GF-D8 (cell line): ENCODE measurements at places on chromosomes 7 and 10.

- DNase-seq: no peak
These were observed 23.6 kb upstream of the ING3 start for GRCh38 chr7:120926943-120927346.

DNA sequence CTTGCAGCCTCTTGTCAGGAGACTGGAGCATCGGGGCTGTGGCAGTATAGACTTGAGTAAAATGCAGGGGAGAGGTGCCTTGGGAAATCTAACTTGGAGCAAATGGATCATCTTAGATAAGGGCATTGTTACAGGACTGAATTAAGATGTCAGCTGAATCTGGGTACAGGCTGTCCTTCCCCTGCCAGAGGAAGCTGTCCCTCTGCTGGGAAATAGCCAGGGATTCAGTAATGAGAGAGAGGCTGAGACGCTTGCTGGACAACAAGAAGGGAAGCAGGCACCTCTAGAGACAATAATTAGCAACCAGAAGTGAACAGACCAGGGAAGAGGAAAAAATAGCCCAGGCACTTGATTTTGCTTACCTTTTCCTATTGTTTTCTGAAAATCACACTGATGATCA lies 20.7 kb upstream of the RAPGEF5 start:
- DNase-seq: no peak

- DNase-seq: no peak
These were observed 67.9 kb upstream of the SMNDC1 start for GRCh38 chr10:110372656-110373055.

DNA sequence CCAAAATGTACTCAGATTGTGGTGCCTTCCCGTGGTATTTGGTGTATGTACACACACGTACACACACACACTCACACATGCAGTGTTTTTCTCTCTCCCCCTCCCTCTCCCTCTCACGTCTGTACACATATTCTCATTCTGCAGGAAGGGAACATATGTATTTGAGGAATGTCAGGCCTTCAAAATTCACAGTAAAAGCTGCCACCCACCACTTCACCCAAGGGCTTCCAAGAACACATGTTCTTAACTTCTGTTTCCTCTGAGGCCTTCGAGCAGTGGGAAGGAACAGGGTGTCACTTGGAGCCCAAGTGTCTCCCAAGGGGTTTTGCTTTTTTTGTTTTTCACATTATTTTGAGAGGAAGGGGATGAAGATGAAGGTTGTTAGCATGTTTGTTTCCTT lies 198.9 kb downstream of the TCF7L2 start:
- DNase-seq: no peak

DNA sequence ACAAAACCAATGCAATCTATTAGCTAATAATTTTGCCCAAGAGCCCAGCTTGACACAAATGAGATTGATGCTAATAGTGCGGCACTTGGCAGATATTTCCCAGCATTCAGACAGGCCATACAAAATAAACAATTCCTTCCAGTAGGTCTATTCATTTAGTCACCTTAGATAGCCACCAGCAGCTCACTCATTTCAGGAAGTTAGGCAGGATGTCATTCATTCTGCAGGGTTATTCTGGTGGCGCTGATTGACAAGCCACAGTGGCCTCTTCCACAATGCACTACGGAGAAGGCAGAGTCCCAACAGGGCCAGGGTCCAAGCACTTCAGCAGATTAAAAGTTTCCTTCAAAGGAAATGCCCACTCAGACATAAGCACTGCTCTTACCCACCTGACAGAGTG lies 55.8 kb downstream of the PIK3AP1 start:
- DNase-seq: peak; percentile 15

GRCh38 chr7:50554431-50555322 lies 10.5 kb downstream of the DDC start:
- no peak for DNase-seq

GRCh38 chr7:40643664-40644063 lies 508.9 kb downstream of the SUGCT start:
- no peak for DNase-seq

DNA sequence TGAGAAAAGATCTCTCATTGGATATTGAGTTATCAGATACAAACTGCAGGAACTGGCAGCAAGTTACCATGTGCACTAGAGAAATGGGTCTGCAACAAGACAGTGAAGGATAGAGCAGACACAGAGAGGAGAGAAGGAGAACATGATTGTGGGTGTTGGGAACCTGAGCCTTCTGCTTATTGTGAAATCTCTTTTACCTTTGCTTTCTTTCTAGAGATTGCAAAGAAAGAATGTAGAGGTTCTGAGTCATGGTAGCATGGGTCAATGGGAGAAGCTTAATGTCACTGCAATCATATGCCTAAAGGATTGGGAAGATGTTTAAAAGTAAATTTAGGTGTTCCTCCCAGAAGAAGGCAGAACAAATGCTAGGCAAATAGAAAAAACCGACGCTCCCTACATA lies 821.4 kb downstream of the CCSER2 start:
- DNase-seq: no peak

DNA sequence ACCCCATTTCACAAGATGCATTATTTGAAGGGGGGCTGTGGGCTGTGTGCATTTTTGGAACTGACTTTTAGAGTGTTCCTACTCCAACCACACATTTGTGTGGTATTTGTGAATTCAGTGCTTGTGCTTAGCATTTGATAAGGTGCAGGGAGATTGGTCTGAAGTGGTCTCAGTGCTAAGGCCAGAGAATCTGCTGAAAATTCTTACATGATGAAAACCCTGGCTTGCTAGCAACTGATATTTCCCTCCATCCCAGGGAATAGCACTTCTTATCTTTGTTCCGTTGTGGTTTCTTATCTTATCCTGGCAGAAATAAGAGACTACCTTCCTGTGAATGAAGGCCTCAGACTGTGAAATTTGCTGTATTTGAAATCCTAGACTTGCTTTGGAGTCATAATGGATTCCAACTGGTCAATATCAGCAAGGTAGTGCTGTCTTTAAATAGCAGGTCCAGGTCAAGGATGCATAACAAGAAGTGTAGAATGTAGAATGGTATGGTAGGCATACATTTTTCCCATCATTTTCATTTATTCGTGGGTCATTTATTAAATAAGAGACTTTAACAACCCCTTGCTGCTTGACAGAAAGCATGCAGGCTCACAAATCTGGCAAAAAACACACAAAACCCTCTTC lies 986.9 kb downstream of the REEP3 start:
- peak; percentile 55 for DNase-seq

DNA sequence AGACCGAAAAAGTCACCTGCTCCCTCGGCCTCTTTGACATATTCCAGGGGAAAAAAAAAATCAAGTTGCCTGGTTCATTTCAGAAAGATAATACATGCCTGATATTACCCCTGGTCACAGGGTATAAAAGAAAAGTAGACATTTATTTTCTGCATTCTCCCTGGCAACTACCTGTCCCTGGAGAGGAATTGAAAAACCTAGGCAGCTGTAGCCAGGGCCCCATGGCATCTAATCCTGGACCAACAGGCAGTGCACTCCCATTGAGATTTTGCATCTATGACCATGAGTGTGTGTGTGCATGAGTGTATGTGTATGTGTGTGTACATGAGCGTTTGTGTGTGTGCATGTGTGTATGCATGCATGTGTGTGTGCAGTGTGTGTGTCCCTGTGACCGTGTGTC lies 338.2 kb upstream of the PFKP start:
- DNase-seq: no peak

DNA sequence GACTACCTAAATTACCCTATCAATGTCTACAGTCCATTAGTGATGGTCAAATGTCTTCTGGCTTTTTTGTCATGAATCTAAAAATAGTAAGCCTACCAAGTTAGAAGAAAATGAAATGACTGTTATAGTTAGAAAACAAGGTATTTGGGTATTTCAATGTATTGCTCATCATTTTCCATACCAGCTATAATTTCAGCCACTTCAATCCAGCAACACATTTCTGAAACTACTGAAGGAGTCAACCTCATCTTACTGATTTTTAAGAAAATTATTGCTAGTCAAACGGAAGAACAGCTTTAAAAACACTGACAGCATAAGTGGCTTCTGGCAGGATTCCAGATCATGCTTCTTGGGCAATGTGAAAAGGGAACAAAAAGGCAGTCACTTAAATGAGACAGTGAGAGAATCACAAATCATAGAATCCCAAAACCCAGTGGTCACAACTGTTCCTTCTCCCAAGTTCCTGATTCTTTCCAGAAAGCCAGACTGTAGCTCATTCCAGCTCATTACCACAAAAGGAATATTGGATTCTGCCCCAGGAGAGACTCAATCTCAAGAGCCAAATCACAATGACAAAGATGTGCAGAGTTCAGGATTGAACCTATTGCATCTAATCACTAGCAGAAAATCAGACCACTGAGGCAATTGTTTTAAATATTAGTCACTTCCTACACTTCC lies 61.2 kb upstream of the LRRN3 start:
- no peak for DNase-seq

GRCh38 chr7:108197371-108198091 lies 67.4 kb upstream of the LAMB4 start:
- DNase-seq: no peak

DNA sequence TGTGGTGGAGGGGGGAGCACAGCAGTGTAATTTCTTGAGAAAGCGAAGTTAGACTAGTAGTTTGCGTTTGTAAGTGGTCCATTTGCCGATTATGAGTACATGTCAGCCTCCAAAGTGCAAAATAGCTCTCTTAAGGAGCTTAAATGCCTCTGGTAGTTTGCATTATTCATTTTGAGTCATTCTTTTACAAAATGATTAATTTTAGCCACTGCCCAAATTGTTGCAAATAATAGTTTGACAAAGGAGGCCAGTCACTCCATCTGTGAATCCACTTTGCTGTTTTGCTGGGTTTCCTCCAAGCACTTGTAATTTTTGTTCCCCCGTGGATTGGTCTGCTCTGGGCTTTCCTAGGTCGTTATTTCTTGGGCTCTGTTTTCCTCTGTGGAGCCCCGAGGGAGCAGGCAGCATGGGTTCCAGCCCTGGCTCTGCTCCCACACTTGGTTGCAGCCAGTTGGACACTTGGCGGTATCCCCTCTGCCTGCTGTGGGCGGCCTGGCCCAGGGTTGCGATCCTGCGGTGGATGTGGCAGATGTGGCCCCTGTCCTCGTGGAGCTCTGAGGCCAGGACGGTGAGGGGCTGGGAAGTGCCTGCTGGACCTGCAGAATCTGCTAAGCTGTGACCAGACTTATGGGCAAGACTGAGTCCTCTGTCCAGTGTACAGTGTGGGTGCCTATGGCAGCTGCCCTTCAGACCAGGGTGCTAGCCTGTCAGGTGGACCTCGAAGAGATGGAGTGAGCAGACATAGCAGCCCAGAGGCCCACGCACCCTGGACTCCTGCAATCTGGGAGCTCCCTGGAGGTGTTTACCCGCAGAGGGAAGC lies 129.1 kb upstream of the BTBD16 start:
- DNase-seq: no peak

DNA sequence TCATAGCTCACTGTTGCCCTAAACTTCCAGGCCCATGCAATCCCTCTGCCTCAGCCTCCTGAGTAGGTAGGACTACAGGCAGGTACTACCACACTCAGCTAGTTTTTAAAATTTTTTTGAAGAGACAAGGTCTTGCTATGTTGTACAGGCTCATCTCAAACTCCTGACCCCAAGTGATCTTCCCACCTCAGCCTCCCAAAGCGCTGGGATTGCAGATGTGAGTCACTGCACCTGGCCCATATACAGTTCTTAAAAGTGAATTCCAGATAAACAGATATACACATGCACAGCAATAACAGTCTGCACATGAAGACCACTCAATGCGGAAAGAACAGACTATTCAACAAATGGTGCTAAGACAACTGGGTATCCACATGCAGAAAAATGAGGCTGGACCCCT lies 67.8 kb downstream of the SRPK2 start:
- no peak for DNase-seq

- DNase-seq: no peak
These were observed 104.7 kb upstream of the KLF14 start for GRCh38 chr7:130838738-130839137.

DNA sequence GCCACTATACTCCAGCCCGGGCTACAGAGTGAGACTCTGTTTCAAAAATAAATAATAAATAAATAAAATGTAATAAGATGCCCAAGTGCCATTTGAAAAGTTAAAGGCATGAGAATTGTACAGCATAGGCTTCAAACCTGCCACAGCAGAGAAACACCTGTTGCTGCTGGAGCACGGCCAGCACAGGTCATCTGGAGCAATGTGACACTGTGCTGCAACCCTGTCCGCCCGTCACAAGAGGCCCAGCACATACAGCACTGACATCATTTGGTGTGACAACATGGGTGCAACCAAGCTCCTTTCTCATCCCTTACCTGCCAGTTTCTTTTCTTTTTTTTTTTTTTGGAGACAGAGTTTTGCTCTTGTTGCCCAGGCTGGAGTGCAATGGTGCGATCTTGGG lies 1.3 kb downstream of the RFC2 start:
- DNase-seq: no peak

DNA sequence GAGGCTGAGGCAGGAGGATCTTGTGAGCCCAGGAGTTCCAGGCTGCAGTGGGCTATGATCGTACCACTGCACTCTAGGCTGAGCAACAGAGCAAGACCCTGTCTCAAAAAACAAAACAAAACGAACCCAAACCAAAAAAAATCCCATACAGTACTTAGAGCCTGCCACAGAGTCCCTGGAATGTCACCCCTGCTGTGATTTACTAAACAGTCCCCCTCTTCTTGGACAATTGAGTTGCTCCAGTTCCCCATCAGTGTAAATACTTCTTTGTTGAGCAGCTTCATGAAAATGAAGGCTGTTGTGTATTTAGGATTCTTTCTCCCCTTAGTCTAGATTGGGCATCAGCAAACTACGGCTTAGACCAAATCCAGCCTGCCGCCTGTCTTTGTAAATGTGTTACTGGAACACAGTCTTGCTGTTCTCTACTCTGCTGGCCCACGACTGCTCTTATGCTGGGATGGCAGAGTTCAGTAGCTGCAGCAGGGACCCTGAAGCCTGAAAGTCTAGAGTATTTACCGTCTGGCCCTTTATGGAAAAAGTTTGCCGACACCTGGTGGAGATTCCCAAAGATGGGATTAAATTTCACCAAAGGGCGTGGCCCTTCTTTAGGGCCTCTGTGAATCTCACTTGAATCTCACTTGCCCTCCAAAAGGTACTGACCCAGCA lies 57.8 kb downstream of the PALD1 start:
- DNase-seq: no peak

DNA sequence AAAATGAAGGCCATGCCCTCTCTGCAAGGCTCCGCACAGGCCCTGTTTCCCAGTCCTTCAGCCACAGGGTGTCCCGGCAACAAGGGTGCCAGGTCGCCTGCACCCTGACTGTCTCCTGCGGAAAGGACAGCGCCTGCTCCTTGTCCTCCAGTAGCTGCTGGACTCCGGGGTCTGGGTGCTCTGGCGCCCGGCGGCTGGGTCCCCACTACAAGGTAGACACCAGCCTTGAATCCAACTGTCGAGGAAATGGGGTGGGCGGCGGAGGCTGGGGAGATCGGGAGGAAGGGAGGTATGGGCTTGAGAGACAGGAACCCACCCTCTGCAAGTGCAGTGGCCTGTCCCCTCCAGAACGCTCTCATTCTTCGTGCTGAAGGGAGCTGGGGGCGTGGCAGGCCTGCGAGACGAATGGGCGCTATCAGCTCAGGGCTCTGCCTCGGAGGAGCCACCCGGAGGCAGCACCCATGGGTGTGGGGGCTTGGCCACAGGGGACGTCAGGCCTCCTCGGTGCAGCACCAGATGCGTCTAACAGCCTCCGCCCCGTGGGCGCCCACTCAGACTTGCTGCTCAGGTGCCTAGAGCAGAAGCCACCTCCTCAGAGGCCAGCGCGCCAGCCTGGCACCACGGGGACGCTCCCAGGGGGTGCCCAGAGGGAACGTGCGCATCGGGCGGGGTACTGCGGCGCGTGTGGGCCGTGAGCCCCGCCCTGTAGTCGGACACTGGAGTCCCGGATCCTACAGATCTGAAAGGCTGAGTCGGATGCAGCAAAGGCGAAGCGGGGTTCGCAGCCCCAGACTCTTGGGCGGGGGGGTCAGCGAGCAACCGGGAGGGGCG lies 15.6 kb downstream of the ADAM8 start:
- peak; percentile 46 for DNase-seq
